ENCODE measurements at places on chromosomes 5 and 9. TPM values are rescaled to one million over a fixed set of nuclear protein-coding genes. Genes with fewer than 3 reads are reported as not detected.

GRCh38 chr9:83622939-83623678 lies at the start of gene IDNK:
Gene IDNK, plus strand, starts transcription at chr9:83623143. Its CDS starts 29 bp downstream, at chr9:83623172.
- peak; percentile 68 for DNase-seq

PCDHB13 gene
- not detected for total RNA-seq

DNA sequence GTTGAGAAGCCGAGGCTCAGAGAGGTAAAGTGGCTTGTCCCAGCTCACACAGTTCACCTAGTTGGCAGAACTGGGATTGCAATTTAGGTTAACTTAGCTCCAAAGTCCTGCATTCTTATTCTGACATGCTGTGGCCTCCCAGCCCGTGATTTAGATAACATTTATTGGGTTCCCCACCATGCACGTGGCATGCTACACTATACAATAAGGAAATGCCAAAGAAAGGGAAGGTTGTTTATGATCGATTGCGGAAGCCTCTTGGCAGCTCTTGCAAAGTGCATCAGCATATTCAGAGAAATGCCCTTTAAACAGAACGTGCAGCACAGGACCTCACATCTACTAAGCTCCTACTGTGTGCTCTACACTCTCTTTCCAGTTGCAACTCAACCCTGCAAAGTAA lies 3.2 kb downstream of the NEURL1B start:
- DNase-seq, result no peak

DNA sequence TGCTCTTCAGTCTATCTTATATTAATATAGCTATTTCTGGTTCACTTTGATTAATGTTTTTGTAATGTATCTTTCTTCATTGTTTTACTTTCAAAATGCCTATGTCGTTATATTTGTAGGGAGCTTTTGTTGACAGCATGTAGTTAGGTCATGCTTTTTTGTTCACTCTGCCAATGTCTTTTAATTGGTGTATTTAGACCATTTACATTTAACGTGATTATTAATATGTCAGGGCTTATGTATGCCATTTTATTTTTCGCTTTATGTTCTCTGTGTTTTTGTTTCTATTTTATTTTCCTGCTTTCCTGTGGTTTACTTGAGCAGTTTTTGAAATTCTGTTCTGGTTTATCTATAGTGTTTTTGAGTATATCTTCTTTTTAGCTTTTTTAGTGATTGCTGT lies 10.8 kb downstream of the GARIN3 start:
- DNase-seq, result no peak

BHMT2 gene
- not detected for total RNA-seq

CCDC69 gene
- 18.4 TPM for total RNA-seq

DNA sequence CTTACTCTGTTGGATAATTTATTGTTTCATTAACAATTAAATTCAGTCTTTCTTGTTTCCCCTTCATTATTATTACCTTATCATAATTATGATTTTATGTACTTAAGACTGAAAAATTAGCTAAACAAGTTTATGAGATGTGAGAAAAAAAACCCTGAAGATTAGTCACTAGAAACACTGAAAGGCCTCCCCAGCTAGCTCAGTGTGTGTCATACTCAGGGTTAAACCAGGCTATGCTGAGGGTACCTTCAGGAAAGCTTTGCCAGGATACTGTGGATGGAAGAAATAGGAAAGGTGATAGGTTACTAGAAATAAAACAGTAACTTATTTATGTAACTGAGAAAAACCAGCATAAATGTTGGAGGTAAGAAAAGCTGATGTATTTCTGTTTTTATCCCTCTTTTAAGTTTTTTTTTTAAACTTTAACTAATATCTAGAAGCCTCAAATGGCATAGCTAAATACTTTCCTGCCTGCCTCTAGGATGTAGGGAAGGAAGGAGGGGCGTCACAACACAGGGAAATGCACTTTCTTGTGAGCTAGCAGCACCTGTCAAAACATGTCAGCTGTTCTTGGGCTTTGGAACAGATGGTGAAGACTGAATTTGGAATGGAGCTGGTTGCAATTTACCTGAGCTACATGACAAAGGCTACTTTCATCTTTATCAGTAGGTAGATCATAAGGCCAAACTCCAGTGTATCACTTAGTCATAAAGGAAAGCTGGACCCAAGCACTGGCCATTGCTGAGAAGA lies 24.2 kb downstream of the NMRK1 start:
- DNase-seq, result peak; percentile 55

SRD5A1 gene
- 20.2 TPM for total RNA-seq

GRCh38 chr5:26482810-26483375 lies 555.5 kb downstream of the CDH9 start:
- peak; percentile 77 for DNase-seq

LIFR gene
- 4.0 TPM for total RNA-seq

- DNase-seq, result peak; percentile 72
Observed at GRCh38 chr5:100827481-100827889, 75.6 kb downstream of the ST8SIA4 start.

DNA sequence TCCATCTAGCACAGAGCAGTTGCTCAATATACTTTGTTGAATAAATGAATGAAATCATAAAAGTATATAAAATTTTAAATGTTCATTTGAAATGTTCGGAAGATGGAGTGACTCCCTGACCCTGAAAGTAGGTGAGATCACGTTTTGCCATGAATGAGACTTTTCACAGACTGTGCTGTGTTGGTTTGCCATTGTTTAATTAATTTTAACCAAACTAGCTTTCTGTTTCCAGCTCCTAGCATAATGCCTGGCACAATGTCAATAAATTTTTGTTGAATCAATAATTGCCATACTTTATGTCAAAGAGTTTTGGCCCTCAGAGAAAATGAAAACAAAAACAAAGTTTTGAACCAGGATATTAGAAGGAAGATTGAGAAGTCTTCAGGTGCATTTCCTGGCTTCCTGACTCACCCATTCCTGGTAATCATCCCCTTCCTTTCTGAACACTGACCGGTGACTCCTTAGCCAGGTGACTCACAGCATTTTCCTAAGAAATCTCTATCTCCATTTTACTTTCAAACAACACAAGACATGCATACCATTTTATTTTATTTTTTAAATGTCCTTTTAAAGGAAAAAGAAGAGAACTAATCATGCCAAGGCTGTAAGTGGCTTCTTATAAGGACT lies 15.1 kb downstream of the SLC28A3 start:
- DNase-seq, result peak; percentile 74

GRCh38 chr5:80565330-80565729 lies 4.8 kb downstream of the ANKRD34B start:
- no peak for DNase-seq

GRCh38 chr9:130630506-130631330 lies 33.7 kb upstream of the PRDM12 start:
- DNase-seq, result no peak

DNA sequence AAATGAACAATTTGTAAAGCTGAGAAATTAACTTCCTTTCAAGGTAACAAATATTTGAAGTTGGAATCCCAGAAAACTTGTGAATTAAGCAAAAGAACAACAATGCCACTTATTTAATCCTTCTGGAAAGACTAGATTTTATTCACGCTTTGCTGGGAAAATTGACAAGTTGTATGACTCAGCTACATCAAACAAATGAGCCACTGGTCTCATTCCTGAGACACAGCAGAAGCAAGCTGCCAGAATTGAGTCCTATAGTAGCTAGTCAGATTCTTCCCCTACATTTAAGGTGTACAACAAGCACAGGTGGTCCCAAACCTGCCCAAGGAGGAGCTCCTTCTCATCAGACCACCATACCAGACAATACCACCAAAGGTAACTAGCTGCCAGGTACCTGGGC lies 280.7 kb downstream of the SPOCK1 start:
- peak; percentile 62 for DNase-seq

CDKN2B-AS1 gene
- total RNA-seq, result 2.7 TPM

TNFSF15 gene
- total RNA-seq, result 0.23 TPM

IL4 gene
- not detected for total RNA-seq

GARIN3 gene
- total RNA-seq, result not detected

F2RL2 gene
- 2.8 TPM for total RNA-seq

DNA sequence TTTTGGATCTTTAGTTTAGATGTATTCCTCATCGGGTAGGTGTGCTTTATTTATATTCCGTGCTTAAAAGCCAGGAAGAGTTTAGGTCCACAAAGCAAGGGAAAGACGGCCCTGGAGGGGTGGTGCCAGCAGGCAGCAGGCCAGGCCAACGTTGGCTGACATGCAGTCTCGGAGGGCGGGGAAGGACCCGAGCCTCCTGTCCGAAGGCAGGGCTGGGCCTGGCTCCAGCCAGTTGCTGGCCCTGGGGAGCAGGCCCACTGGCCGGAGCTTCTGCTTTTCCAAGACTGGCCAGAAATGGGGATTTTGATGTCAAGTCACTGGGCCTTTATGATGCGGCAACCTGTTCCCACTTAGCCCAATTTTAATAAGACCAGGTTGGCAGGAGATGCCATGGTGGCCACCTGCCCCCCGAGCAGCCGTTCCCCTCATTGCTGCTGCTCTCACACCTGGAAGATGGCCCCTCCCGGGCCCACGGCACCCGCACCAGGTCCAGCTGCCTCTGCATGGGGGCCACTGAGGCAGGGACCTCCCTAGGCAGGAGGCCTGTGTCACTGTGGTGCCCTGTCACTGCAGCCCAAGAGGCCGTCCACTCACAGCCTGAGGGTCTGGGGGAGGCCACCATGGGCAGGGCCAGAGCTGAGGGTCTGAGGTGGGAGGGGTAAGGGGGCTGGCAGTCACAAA lies 23.2 kb downstream of the LPCAT1 start:
- no peak for DNase-seq

- DNase-seq, result no peak
Observed at GRCh38 chr9:128390150-128390812, 19.1 kb downstream of the URM1 start.

DNA sequence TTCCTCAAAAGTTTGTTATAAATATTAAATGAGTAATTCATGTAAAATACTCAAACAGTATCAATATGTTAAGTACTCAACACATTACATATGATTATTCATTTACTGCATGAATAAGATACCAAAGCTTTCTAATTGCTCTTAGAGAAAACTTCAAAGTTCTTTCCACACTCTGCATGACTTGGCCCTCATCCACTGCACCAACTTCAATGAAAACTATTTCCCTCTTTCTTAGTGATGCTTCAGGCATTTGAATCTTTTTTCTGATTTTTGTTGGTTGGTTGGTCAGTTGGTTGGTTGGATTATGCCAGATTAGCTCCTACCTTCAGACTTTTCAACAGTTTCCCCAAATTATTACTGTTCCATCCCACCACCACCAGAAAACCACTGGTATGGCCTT lies 314.7 kb upstream of the RGMB start:
- no peak for DNase-seq

FBP2 gene
- not detected for total RNA-seq

PIP5KL1 gene
- total RNA-seq, result 0.73 TPM

DNA sequence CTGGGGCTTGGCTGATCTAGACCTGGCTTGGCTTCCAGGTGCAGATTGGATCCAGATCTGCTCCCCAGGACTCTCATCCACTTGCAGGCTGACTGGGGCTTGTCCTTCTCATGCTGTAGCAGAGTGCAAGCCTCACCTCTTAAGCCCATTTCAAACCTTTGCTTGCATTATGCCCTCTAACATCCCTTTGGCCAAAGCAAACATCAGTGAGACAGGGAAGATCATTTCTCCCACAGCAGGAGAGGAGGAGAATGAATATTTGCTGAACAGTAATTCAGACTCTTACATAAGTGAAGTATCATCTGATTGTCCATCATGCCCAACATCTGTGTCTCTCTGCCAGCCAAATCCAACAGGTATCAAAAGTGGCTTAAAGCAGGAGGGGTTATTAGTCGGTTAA lies 194.9 kb downstream of the C9orf152 start:
- DNase-seq, result no peak

DNA sequence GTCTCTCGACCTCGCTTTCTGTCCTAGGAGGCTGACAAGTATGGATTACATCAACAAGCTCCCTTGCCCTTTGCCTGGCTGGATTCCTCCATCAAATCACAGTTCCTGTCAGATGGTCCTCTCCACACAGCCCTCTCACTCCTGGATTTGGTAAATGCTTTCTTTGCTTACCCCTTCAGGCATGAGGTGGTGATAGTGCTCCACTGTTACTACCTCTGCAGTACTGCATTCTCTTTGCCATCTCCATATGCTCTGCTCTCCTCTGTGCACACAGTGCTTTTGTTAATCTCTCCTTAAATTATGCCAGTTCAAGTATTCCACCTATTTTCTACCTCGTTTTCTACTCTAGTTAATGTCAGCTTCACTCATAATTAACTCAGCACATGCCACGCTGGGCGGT lies 279.2 kb downstream of the DMAC1 start:
- no peak for DNase-seq

- no peak for DNase-seq
Observed at GRCh38 chr9:75998096-75998780, 107.8 kb downstream of the PCSK5 start.

- DNase-seq, result no peak
Observed at GRCh38 chr5:137616046-137616445, 116.9 kb upstream of the SPOCK1 start.

NR6A1 gene
- total RNA-seq, result 1.1 TPM

ENHO gene
- total RNA-seq, result 5.0 TPM

GZMA gene
- total RNA-seq, result 0.16 TPM

GRCh38 chr9:136220017-136220729 lies 15.2 kb upstream of the LHX3 start:
- peak; percentile 92 for DNase-seq

GRCh38 chr5:143101121-143101520 lies 302.4 kb downstream of the NR3C1 start:
- DNase-seq, result no peak

- DNase-seq, result peak; percentile 48
Observed at GRCh38 chr5:41270423-41271251, 57.3 kb upstream of the C6 start.

DNA sequence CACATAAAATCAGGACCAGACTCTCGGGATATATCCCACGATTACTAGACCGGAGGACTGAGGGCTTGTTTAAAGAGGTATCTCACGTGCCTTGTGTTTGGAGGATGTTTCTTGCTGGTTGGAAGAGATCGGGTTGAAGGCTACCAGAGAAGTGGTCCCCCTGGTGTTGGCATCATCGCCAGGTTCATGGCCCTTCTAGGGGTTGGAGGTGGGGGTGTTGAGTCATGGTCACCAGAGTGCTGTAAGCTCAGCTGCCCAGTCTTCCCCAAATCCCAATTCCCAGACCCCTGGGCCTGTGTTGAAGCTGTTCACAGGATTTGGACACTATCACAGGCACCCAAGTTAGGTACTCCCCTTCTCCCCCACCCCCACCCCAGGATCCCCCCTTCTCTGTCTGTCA lies 29.1 kb upstream of the PRDM12 start:
- DNase-seq, result no peak

ADAMTSL2 gene
- not detected for total RNA-seq

- DNase-seq, result no peak
Observed at GRCh38 chr9:7921545-7922197, 122.1 kb upstream of the DMAC1 start.

DNA sequence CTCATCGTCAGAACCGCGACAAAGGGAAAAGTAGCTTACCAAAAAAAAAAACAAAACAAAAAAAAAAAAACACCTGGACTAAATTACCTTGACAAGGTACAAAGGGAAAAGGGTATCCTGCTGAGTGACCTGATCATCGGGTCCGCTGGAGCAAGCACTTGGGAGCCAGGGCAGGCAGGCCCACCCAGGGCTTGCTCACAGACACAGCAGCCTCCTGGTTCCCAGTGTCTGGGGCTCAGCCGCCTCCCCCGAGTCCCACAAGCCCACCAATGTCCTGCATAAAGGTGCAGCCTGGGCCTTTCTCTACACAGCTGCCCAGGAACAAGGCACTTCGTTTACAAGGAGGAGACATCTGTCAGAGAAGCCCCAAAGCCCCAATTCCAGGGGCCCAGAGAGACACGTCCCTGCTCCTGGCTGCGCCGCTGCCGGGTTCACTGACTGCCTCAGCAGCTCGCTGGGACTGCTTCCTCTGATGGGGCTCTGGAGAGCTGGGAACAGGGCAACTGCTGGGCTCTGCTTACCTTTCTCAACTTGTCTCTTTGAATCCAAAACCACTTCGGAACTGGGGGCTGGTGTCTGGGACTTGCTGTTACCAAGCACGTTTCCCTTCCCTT lies 63.4 kb downstream of the GOLM1 start:
- no peak for DNase-seq

GRCh38 chr5:151284392-151284967 lies 19.1 kb downstream of the SLC36A3 start:
- DNase-seq, result no peak

WDR41 gene
- total RNA-seq, result 36.2 TPM

Measured in HT1080 (cell line).